NCI-H2227 treated with DMSO at 0.1 percent for 48 hours (cell line): ENCODE measurements at places on chromosomes 12 and 14.
A peak's percentile ranks its signal among the peaks of the same experiment; 100 is the strongest.

DNA sequence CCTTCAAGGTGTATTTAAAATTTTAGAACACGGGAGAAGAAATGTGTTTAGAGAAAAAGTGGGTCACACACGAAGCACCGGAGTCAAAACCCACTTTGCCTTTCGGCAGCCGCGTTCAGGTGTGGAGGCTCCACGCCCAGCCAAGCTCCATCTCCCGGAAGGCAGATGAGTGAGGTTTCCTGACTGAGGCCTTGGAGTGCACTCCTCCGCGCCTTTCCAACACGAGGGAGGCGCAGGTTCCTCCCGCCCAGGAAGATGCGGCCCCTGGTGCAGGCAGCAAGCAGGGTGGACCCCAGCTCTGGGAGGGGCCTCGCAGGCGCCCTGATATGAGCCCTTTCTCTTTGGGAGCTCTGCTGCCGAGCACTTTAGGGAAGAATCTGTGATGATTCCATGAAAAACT, 22.5 kb downstream of the MTA1 start:
- DNase-seq, result no peak

- no peak for DNase-seq
Measured at GRCh38 chr14:44654591-44654990, 147.5 kb upstream of the FSCB start.

DNA sequence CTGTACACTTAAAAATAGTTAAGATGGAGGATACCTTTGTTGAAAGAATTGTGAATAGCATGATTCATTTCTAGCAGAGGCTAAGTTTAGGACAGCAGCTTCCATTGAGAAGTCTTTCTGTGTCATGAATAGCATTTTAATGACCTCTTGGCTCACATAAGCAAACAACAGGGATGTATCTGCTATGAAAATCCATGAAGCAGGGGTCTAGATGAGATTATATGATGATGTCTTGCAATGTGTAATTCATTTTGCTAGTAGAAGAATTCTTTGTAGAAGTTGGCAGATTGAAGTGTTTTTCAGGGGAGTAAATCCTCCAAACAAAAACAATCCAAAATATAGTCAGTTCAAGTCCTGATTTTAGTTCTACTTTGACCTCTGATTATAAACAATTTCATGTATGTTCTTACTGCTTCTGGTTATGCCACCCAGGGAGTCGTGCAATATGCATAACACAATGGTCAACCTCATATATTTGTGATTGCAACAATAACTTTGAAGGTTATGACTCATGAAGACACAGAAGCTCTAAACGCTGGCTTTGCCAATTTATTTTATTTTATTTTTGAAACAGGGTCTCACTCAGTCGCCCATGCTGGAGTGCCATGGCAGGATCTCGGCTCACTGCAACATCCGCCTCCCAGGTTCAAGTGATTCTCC, 6.9 kb upstream of the RD3L start:
- DNase-seq, result no peak

- no peak for DNase-seq
Measured at GRCh38 chr12:75578546-75578945, 67.1 kb upstream of the KRR1 start.

DNA sequence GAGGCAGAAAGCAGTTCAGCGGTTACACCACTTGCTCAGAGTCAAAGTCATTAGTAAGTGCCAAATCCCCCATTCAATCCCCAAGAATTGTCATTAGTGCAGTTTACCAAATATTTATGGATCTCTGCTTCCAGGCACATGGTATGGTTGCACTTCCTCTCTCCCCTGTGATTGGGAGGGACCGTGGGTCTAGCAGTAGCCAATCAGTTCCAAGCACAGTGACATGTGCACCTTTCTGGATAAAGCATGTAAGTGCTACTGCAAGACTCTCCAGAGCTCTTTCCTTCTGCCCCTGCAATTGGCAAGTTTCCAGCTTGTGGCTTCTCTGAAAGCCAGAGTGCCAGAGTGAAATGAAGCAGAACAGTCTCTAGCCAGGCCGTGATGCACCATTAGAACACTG, 85.3 kb upstream of the FLRT2 start:
- DNase-seq, result no peak

GRCh38 chr12:95083938-95084337, 10.5 kb upstream of the NR2C1 start:
- peak; percentile 54 for DNase-seq

DNA sequence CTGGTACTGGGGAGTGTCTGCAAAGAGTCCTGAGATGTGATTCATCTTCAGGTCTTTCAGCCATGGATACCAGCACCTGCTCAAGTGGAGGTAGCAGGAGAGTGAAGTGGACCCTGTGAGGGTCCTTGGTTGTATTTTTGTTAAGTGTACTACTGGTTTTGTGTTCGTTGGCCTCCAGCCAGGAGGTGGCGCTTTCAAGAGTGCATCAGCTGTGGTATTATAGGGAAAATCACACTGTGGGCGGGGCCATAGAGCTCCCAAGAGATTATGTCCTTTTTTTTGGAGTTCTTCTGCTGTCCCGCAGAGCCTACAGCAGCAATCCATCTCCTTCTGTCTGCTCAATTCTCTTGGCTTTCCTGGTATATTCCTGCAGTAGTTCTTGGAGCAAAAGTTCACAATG, 66.8 kb downstream of the SPATA7 start:
- no peak for DNase-seq

GRCh38 chr14:49896966-49897365, 4.1 kb downstream of the ARF6 start:
- DNase-seq, result no peak

GRCh38 chr14:36503771-36504741, 16.0 kb downstream of the NKX2-1 start:
- no peak for DNase-seq

DNA sequence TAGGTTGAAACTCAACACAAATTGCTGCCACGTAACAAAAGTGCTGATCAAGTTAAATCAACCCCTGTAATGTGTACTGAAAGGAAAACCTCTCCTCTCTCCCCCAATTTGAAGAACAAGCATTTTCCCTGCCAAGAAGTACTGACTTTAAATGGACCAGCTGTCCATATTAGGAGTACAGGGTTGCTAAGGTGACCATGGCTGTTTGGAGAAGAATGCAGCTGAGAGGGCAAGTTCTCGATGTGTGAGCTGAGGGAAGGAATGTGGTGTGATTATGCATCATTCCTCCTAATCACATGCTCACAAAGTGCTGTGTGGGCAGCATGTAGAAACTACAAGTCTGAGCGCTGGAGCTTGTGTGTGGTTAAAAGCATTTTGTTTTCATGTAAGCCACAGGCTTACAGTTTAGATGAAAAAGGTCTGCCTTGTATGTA, 50.9 kb upstream of the CCT2 start:
- peak; percentile 45 for DNase-seq

DNA sequence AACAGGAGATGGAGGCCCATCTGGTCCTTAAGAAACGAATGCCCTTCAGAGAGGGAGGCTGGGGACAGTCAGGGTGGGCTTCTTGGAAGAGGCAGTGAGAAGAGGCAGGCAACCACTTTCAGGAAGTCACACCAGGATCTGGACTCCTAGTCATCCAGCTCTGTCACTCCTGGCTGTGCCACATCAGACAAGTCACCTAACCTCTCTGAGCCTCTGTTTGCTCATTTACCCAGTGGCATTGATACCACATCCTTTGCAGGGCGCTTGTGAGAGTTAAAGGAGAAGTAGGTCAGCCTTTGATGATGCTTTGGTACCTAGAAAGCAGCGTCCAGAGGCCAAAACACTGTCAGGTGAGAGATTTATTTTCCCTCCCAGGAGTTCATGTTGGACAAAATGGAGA, 11.1 kb downstream of the CCDC197 start:
- no peak for DNase-seq

GRCh38 chr12:101257357-101257756, 22.5 kb upstream of the UTP20 start:
- no peak for DNase-seq

DNA sequence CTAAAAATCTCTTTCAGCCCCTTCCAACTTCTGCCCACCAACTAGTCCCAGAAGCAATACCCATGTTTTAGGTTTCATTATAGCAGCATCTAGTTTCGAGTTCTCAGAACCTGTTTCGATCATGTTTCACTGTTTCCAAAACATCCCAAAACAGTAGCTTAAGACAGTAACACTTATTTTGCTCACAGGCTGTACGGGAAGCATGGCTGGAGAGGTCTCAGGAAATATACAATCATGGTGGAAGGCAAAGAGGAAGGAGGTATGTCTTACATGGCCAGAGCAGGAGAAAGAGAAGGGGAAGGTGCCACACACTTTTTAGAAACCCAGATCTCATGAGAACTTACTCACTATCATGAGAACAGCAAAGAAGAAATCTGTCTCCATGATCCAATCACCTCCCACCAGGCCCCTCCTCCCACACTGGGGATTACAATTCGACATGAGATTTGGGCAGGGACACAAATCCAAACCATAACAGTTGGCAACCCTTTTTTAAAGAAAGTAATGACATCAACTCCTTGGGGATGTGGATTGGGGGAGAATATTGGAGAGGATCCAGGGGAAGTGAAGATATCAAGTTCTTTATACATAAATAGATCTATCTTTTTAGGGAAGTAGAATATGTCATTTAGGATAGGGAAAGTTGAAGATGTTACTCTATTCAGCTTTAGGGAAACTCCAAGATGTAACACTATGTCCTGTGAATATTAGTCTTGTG, 269.9 kb upstream of the PLEKHG7 start:
- no peak for DNase-seq

GRCh38 chr14:61346221-61346620, 24.8 kb downstream of the PRKCH start:
- no peak for DNase-seq

DNA sequence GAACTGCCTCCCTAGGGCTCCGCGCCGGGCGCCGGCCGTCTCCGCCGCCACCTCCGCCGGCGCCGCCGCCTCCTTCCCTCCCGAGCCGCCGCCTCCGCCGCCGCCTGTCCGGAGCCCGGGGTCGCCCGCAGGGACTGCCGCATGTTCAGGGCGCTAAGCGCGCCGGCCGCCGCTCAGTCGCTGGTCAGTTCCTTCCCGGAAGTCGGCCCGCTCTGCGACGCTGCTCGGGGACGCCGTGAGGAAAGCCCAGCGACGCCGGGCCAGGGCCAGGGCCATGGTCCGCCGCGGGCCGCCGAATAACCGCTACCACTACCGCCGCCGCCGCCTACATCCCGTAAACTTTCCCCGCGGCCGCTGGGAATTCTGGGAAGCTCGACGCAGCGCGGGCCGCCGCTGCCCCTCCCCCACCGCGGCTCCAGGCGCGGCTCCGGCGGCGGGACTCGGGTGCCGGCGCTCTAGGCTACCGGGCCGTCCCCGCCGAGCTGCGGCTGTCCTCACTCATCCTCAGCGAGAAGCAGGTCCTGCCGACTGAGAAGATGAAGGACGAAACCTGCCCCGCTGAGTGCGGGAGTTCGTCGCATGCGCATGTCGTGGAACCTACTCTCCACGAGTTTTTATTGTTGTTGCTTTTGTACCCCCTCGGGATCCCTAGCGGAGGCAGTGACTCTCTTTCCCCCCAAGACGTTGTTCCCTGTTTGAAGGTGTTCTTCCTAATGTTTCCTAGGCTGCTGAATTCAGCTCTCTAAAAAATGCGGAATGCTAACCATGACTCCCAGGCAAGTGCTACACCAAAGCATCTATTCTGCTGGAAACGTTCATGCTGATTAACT, at the start of gene SAV1:
Gene SAV1 (minus strand): TSS at position 311 of the 830 bp plus-strand sequence. CDS start 339 bp downstream, outside the sequence.
- DNase-seq, result peak; percentile 82

DNA sequence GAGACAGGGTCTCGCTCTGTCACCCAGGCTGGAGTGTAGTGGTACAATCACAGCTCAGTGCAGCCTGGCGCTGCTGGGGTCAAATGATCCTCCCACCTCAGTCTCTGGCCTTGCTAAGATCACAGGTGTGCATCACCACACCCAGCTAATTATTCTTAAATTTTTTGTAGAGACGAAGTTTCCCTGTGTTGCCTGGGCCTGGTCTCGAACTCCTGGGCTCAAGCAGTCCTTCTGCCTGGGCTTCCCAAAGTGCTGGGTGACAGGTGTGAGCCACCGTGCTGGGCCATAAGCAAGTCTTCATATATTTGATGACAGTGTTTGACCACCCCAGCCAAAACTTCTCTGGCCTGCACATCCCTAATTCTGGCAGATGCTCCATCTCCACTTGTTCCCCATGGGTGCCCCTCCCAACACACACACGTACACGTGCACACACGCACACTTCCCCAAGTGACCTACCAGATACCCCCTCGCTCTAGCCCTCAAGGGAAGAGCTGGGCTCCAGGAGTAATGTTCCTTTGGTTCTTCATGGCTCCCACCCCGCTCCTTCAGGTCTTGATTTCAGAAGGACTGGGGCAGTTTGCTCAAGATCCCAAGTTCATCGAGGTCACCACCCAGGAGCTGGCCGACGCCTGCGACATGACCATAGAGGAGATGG, 104.3 kb upstream of the FKBP4 start:
- no peak for DNase-seq

GRCh38 chr12:46659032-46659650, 166.7 kb downstream of the SLC38A4 start:
- DNase-seq, result no peak

DNA sequence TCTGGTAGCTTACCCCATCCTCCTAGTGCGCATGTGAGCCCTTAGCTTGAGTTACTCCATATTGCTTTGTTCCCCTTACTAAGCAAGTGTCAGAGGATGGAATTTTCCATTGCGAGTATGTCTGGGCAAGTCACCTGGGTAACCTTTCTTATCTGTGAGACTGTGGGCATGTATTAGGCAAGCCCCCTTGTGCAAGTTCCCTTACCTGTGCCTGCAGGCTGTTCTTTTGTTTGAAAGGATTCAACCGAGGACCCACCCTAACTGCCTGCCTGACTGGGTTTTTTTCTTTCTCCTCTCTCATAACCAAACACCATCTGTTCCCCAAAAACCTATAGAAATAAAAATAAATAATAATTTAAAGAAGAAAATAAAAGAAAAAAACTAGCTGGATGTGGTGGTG, 22.3 kb upstream of the PPP2R5E start:
- no peak for DNase-seq

DNA sequence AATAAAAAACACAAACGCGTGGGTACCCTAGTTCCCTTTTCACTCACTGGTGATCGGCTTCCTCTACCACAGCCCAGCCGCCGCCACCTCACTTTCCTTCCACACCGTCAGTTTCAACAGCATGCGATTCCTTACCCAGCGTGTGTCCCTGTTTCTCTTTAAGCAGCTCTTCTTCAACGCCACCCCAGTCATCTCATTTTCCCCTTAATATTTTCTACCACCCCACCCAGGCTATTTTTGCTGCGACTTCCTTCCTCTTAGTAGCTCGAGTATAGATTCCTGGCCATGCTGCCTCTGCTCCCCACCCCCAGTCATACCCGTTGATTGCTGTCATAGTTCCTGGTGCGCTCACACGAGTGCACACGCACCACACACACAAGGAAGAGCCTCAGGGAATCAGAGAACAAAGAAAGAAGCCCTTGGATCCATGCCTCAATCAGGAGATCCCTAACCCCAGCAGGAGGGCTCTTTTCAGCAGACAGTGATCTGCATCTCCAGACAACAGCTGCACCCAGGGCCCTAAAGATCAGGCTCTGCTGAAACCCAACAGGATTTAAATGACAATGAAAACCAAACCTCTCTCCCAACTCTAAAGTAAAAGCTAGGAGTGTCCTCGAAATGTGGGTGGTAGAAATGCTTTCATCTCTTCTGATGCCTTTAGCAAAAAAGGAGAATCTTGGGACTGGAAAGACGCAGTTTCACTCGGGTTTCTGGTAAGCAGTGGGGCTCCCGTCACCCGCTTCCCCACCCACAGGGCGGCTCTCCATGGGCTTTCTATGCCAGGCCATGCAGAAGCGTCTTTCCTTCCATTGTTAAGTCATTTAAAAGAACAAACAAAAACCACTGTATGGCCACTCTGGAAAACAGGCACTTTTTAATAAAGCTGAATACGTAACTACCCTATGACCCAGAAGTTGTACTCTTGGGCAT, 23.8 kb downstream of the VPS37B start:
- peak; percentile 69 for DNase-seq
